Esophagus squamous epithelium (tissue), 5 donors: ENCODE measurements at places on chromosomes 3 and 15.

DNA sequence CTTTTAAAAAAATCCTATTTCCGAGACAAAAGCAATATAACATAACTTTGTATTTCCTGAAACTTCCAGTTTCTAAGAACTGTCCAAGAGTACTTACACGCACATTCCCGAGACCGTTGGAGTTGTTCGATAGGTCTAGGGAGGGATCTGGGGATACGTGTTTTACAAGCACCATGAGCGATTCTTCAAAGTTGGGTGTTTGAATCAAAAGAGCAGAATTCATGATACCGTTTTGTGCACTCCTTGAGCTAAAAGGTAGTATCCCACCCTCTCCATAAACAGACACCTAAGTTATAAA is 700 bp upstream of the EDEM1 start:
- no peak for DNase-seq

DNA sequence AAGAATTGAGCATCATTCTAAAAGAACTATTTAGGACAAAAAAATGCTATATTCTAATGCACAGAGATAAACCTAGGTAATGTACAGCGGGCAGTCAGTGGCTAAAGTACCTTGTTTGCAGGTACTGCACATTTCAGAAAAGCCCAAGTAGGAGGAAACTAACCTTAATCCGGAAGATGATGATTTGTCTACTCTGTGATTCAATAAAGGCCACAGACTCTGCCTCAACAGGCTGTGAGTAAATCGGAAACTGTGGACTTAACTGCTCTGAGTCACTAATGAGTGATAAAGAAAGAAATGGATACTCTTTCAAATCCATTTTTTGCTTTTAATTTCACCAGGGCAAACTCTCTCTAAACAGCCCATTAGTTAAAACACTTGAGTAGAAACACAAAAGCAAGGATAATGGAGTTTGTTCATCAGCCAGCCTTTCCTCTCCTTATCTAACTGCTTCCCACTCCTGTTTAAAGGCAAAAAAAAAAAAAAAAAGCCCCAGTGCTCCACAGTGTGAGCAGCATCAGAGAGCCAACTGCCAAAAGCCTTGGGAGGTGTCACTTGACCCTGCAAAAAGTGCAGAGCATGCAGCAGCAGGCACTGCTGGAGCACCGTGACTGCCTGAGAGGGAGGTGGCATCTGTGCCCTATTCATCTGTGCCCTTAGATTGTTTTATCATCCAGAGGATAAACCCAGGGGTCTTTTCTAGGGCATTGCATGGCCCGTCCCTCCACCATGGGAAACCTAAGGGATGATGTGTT is 187.7 kb downstream of the SATB1 start:
- no peak for DNase-seq

DNA sequence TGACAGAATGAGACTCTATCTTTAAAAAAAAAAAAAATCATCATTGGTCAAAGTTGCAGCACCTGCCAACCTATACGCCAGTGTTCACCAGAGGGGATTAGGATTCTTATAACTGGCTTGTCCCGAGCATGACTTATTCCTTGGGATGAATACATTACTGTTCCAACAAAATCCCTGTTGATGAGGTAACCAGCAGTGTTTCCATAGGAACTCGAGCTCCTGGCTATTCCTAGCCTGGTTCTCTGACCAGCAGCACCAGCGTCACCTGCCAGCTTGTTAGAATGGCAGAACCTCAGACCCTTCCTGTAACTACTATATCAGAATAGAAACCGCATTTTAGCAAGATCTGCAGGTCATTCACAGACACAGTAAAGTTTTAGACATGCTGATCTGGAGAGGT is 364.4 kb downstream of the PTPRG start:
- DNase-seq, result no peak

GRCh38 chr3:61008998-61009380 is 242.3 kb downstream of the FHIT start:
- DNase-seq, result no peak

DNA sequence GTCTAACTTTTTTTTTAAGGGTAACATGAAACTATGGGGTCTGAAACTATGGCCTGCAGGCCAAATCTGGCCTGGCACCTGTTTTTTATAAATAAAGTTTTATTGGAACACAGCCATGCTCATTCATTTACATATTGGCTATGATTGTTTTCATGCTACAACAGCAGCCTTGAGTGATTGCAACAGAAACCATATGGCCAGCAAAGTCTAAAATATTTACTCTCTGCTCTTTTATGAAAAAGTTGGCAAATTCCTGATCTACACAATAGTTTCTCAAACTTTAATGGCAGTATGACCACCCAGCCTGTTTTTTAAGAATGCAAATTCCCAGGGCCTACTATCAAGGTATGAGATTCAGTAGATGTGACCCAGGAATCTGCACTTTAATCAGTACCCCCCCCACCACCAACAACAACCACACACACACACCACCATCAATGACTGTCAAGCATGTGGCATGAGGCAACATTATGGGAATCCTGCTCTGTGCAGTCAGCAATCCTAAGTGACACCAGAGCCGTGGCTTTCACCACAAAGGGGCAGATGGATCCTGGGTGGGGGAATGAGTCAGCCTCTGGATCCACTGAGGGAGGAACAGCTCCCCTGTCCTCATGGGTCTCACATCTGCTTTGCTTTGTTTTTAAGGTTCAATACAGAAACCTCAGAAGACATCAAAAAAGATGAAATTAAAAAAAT is 142.8 kb downstream of the NTRK3 start:
- DNase-seq, result no peak

GRCh38 chr3:115615001-115615814 is 8.1 kb upstream of the GAP43 start:
- DNase-seq, result no peak

DNA sequence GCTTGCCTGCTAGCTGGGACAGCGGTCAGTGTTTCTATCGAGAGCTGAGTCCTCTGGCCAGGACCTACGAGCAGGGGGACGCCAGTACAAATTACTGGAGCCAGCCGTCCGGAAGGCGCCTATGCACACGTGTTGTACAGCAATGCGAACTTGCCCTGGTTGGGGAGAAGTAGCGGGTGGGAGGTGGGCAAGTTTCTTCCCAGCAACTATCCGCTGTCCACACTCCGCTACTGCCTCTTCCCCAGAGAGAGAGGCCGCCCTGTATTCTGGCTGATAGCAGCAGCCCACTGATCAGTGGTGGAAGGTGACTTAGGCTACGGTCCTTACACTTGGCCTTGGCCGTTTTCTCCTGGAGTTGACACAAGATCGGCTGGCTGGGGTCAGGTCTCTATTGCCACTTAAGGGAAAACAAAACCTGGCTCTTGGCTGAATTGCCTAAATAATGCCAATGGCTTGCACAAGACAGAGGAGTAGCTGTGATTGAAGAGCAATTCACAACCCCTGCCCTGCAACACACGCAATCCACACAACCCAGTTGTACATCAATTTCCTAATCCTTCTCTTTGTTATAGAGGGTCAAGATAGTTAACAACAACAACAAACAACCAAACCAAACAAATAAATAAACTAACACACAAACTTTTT is 12.8 kb upstream of the SHC4 start:
- DNase-seq, result no peak

- no peak for DNase-seq
Observed at GRCh38 chr15:59138243-59138642, 33.3 kb downstream of the CCNB2 start.

DNA sequence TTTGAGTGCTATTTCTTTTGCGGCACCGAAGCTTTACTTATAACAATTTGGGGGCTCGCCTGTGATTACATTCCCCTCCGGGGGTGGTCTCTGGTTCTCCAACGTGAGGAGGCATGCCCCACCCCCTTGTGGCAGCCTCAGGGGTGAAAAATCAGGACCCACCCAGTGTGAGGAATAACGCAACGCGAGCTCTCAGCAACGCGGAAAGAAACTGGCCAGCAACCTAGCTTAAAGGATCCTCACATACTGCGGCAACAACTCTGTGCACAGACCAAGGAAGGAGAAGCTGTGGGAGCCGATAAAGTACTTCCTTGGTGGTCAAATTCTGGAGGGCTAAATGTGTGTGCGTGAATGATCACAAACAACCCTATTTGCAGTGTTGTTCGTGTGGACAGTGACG is 5.8 kb downstream of the IQCF1 start:
- no peak for DNase-seq

- no peak for DNase-seq
Observed at GRCh38 chr3:74523811-74524210, 90.6 kb downstream of the CNTN3 start.

DNA sequence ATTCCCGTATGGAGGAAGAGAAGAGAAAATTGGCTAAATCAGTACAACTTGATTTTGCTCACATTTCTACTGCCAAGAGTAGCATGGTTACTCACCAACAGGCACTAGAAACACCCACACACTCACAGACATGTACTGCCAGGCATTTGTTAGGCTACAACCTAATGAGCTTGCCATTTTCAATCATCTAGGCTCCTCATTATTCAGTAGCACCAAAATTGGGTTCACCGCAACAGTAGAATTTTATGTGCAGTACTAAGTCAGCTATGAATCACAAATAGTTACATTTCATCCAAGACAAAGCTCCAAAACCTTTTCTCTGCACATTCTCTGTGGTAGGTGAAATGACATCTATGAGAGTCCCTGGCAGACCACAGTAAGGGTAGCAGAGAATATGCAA is 15.0 kb upstream of the THUMPD3 start:
- no peak for DNase-seq

DNA sequence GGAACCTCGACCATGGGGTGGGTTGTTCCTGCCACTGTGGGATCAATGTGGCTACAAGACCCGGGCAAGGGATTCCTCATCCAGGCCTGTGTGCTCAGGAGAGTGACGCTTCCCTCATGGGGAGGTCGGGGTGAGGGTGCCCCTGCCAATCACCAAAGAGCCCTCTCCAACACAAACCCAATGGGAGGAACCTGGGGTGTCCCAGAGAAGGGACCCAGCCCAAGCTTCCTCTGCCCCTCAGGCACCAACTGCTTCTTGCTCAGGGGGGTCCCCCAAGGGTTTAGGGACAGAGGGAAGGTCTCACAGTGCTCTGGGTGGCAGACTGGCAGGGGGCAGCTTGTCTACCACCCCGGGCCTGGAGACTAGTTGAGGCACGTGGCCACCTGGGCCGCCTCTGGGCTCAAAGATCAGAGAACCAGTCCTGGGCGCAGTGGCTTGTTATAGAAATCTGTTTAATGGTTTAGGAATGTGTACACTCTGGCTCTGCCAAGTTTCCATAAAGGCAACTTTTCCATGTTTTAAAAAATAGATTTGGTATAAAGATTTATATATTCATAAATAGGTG is 26.6 kb downstream of the GP9 start:
- no peak for DNase-seq

- no peak for DNase-seq
Observed at GRCh38 chr3:184765730-184766074, 46.3 kb upstream of the VPS8 start.

DNA sequence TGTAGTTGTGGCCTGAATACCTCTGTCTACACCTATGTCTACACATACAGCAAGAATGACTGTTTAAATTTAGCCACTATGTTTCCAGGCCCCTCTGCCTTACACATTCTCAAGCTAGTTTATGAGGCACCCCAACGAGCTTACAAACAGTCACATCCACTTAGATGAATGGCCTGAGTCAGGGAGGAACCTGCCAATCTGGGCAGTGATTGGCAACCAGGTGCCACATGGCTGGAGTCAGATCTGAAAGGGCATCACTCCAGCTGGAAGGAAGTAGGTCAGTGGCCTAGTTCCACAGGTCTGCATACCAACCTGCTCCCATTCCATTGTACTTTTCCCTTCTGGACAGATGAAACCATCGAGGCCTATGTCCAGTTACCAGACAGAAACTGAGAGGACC is 136.3 kb downstream of the FOXP1 start:
- no peak for DNase-seq

DNA sequence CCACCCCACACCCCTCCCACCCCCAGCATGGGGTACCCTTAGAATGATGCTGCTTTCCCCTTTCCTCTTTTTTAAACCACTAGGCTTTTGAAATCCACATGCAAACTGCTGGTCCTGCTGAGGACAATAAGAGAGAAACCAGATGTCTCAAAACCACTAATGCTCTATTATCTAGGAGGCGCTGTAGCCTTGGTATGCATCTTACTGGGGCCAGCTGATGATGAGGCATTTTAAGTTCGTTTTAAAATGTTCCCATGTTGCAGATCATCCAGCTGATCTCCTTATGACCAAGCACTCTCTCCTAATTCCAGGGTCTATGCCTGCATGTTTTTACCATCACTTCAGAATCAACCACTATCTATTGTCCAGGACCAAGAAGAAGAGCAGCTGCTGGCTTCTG is 1.3 kb downstream of the NME9 start:
- DNase-seq, result no peak

DNA sequence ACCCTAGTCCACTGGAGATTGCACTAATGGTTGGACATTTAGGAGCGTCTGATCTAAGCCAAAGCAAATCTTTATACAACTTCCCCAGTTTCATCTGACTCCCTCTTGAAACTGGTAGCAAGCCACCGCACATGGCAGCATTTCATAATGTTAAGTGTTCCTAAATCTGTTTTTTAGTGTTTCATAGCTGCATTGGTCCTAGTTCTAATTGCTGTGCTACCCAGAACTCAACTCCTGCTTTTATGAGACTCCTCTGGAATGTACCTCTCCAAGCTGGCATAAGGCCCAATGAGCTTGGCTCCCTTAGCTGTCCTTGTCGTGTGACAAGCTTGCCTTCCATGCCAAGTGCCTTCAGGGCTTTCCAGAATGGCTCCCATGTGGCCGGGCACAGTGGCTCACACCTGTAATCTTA is 65.3 kb upstream of the FLNB start:
- DNase-seq, result no peak

DNA sequence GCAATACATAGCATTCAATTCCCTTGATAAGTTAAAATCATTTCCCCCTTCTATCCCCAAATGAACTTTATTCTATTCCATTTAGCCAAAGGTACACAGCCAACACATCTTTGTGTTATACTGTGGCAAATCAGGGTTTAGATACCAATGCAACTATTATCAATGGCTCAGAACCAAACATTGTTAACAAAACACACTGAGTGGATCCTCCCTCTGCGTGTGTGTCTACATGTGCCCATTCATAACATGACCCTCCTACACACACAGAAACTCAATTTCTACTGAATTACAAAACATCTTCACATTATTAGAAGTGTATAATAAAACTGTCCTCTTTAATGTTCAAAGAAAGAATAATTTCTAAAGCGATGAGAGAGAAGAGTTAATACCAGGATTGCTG is 1.3 kb downstream of the TTBK2 start:
- DNase-seq, result no peak

- DNase-seq, result no peak
Observed at GRCh38 chr15:99998661-99999101, 265.4 kb upstream of the LYSMD4 start.

GRCh38 chr15:84681831-84682230 is 23.8 kb upstream of the NMB start:
- no peak for DNase-seq

GRCh38 chr3:2837239-2837638 is 272.9 kb downstream of the IL5RA start:
- DNase-seq, result no peak

DNA sequence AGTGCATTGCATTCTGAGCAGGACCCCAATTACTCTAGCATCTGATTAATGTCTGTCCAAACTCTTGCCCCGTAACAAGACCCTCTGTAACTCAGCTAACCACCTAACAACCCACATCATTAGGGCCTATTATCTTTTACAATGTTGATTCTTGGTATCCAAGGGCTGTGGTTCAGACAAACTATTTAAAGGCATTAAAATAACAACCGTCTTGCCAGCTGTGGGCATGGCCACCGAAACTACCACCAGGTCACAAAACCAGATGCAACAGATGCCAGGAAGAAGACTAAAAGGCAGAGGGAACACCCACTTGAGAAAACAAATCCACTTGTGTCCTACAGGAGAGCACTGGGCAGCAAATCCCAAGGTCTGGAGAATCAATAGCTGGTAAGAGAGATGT is 262.9 kb downstream of the ERC2 start:
- DNase-seq, result no peak

GRCh38 chr15:91374336-91374735 is 274.3 kb downstream of the SV2B start:
- DNase-seq, result no peak
